Cerebellum (tissue), 4 donors: ENCODE measurements at places on chromosomes 1 and 21.
A peak's percentile ranks its signal among the peaks of the same experiment; 100 is the strongest.

GRCh38 chr1:193437785-193438184, 251.4 kb upstream of the B3GALT2 start:
- no peak for DNase-seq

DNA sequence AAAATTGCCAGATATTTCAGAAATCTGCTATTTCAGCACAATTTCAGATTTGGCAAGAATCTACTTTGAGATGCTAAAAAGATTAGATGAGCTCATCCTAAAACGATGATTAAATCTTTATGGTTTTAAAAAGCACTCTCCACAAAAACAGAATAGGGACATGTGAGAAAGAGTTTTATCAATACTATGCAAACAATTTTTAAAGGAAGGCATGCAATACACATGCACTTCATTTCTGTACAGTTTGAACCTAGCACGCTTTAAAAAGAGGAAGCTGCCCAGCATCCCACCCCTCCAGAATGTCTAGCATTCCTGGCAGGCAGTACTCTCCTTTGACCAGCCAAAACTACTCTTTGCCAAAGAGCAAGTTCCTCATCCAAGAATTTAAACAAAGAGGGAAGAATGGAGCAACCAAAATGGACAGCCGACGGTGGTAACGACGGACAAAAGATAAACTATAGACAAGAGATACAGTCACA, 1.3 kb downstream of the ARHGAP29 start:
- DNase-seq, result peak; percentile 42

- DNase-seq, result no peak
Observed at GRCh38 chr1:3907621-3908165, 7.6 kb upstream of the C1orf174 start.

DNA sequence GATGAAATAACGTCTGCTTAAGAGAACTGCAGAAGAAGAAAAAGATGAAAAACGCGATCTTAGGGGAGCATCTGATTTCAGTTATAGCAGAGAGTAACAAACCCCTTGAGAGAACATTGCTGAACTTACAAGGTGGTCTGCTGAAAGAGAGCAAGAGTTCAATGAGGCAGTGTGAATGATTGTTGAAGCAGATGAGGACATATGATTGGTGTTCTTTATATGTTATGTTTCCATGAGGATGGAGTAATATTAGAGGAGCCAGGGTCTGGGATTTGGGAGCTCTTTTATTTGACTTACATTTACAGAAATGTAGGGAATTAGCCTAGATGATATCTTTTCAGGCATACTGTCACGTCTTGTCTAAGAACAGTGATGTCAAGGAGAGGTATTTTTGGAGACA, 1302.0 kb downstream of the KCNT2 start:
- DNase-seq, result no peak

- no peak for DNase-seq
Observed at GRCh38 chr1:200373811-200374231, 36.0 kb downstream of the ZNF281 start.

DNA sequence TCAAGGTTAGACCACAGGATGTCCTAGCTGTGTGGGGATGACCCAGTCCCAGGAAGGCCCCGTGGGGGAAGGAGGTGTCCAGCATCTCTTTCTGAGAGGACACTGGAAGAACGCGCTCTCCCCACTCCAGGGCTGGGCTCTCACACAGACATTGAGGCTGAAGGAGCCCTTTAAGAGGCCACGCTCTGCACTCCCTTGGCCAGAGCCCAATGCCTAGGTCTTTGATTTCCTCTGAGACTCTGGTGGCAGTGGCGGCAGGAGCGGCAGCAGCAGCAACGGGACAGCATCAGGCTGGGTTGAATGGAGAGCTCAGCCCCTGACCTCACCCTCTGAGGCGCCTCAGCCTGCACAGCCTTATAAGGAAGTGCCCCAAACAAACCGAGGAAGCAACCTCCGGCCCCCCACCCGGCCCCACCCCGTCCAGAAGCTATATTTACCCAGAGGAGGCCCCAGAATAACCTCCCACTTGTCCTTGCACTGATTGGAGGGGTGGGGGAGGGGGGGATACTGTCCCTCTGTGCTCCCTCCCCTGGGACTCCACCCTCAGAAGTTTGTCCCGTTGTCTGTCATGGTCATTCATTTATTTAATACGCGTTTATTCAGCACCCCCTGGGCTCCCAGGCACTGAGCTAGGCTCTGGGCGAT, 12.3 kb downstream of the NES start:
- DNase-seq, result no peak

DNA sequence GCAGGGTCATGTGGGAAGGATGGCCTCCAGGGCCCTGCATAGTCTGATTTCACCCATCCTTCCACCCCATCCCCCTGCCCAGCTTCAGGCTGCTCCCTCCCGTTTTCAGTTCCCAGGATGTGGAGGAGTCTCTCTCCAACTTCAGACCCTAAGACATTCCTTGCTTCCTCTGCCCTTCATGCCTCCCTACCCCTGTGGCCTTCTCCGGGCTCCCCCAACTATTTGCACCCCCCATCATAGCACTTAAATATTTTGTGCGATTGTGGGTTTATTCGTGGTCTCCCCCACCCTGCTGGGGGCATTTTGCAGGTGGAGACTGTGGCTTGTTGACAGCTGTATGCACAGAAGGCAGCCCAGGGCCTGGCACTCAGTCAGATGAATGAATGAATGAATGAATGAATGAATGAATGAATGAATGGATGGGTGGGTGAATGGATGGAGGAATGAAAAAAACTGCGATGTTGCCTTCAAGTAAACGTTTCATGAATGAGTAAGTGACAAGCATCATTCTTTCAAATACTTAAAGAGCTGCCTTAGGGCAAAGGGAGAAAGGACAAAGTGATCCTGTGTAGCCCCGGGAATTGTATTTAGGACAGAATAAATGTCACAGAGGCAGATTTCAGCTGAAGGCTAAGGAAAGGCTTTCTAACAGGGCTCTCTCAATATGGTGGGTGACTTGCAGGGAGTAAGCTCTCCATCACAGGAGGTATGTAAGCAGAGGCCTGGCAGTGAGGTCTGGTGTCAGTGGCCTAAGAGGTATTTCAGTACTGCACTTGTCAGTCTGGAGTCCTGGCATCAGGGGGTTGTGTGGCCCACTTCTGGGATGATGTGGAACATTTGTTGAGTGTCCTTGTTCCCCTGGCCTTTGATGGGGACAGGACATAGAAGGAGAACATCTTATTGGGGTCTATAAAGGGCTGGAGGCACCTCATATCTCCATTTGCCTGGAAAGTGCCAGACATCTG, 156.4 kb downstream of the PTPRU start:
- no peak for DNase-seq

DNA sequence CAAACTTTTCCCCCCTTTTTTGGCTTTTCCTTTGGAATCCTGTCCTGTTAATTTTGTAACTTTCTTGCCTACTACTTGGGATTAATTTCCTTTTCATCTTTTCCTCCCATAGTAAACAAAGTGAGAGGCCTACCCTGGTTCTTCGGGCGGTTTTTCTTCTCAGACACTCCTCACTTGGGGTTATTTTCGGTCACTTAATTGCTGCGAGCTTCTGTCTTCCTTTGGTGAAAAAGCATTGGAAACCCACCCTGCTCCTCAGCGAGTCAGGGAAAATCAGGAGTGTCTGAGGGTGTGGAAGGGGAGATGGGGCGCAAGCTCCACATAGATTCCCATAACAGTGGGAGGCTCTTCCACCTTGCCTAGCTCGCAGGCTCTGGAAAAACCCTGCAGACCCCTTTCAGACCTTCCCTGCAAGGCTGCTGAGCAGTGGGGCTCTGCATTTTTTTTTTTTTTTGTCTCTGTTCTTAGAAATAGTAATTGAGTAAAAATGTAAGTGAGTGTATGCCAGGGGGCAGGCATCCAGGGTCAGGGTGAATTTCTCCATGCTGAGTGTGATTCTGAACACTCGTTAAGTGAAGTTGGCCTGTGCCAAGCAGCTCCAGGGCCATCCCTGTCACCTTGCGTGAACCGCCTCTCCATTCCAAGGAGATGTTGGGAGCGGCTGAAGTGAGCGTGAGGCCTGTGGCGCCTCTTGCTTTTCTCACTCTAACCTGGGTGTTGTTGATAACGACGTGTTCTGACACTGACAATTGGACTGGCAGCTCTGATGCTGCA, 20.3 kb downstream of the TGFB2 start:
- DNase-seq, result no peak
